ENCODE measurements at places on chromosomes 2 and 18.

GRCh38 chr2:88714667-88715066, 23.2 kb downstream of the RPIA start:
- DNase-seq = no peak

- no peak for DNase-seq
Observed at GRCh38 chr18:51157215-51157614, 40.3 kb downstream of the MEX3C start.

DNA sequence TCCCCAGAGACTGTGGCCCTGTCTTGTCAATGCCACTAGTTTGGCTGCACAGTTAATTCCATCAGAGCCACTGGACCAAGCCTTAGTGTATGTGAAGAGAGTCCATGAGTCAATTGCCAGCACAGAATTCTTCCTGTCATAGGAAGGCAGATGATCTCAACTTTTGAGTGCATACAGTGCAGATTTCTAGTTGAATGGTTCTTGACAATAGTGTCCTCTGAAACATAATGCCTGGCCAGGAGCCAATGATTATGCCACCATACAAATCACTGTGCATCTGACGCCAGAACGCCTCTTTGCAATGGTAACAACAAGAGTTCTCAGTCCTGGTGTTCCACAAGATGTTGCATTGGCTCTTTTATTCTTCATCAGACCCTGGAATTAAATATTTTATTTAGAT, 7.1 kb downstream of the NEUROD1 start:
- DNase-seq = no peak

- DNase-seq = no peak
Observed at GRCh38 chr2:153953761-153954160, 82.0 kb downstream of the GALNT13 start.

- no peak for DNase-seq
Observed at GRCh38 chr18:32919799-32920198, 147.0 kb upstream of the KLHL14 start.

DNA sequence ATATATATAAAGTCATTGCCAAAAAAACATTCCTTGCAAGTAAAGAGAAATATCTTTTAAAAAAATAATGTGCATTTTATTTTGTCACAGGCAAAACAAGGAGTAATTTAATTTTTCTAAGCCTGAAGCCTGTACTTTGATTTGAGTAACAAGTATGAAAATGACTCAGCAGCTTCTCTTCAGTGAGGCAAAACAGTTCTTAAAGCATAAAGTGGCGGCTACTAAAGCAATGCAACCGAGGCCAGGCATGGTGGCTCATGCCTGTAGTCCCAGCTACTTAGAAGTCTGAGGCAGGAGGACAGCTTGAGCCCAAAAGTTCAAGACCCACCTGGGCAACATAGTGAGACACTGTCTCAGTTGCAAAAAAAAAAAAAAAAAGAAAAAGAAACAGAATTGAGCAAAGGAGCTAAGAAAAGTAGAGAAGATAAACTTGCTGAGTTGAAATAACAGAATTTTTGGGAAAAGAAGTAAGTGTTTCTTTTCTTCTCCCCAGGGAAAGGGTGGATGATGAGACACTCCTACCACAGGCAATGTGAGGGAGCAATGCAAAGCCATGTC, 29.6 kb downstream of the DOK1 start:
- no peak for DNase-seq

GRCh38 chr2:188785061-188785460, 189.1 kb upstream of the COL3A1 start:
- no peak for DNase-seq
